ENCODE measurements at places on chromosomes 2 and 18. TPM values are rescaled to one million over a fixed set of nuclear protein-coding genes. Genes with fewer than 3 reads are reported as not detected.

Gene UNC50
- 24.8 TPM for total RNA-seq

GRCh38 chr2:30149513-30149912, 2.7 kb downstream of the YPEL5 start:
- peak; percentile 32 for DNase-seq

DNA sequence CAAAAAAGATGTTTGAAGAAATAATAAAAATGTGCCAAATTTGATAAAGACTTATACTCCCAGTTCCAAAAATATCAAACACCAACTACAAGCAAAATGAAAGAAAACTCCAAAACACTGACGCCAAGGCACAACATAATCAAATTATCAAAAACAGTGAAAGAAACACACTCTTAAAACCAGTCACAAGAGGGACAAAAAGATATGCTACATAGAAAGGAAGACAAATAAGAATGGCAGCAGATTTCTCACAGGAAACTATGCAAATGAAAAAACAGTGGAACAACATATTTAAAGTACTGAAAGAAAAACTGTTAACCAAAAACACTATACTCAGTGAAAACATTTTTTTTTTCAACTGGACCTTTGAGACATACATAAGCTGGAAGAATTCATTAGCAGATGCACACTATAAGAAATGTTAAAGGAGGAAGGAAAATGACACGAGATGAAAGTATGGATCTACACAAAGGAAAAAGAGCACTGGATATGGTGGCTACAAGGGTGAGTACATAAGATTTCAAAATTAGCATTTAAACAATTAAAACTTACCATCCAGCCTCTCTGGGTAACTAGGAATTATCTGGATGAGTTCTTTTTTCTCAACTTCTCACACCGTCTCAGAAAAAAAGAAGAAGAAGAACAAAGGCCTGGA, 94.0 kb upstream of the ACVR1C start:
- no peak for DNase-seq

Gene ECEL1
- 0.56 TPM for total RNA-seq

DNA sequence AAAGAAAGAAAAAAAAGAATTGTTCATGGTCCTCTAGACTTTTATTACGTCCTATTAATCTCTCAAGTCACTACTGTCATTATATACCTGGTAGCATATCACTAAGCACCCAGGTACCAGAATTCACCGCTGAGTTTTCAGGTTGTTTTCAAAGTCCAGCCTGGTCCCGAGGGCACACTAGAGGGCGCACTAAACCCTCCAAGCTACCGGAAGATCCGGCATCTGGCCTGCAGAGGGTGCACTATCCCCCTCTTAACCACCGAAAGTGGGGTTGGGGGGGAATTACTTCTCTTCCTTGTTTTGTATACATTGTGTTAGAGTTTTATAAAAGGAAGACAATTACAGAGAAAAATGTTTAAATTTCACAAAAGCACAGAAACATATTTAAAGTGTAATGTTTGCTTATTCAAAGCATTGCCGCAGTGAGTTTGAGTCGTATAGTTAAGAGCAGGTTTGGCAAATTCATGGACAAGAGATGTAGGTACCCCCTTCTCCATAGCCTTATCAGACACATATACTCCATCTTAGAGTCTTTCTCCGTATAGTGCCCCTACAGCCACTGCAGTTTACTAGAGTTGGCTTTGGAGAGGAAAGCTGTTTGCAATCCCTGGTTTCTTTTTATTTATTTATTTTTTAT, 19.2 kb downstream of the MOGAT1 start:
- DNase-seq = peak; percentile 88

- DNase-seq = no peak
Observed at GRCh38 chr18:56807901-56808300, 156.7 kb downstream of the WDR7 start.

- no peak for DNase-seq
Observed at GRCh38 chr2:42128721-42129486, 40.2 kb upstream of the EML4 start.

Gene NEMP2
- total RNA-seq = 17.2 TPM

DNA sequence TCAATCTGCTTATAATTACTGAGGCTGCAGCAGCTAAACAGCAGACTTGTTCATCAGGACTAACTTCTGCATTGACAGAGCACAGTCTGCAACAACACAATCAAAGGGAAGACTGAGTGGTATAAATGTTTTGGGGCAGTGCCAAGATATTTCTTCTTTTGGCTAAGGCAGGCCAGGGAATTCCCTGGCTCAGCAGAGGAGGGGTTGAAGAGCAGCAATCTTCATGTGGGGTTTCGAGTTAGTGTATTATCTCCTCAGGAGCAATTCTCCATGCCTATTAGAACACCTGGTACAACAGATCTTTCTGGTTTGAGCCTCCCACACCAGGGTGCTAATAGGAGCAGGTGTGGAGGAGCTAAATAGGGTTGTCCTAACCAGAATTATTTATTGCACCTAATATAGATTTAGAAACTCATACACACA, 103.0 kb upstream of the STK17B start:
- no peak for DNase-seq

GRCh38 chr18:25230658-25231326, 121.2 kb downstream of the ZNF521 start:
- DNase-seq = no peak

- no peak for DNase-seq
Observed at GRCh38 chr2:190149908-190150307, 87.4 kb upstream of the MSTN start.

Gene OTOS
- total RNA-seq = not detected

GRCh38 chr2:49343638-49344037, 189.3 kb upstream of the FSHR start:
- no peak for DNase-seq

Gene PLEK
- total RNA-seq = 4.8 TPM

DNA sequence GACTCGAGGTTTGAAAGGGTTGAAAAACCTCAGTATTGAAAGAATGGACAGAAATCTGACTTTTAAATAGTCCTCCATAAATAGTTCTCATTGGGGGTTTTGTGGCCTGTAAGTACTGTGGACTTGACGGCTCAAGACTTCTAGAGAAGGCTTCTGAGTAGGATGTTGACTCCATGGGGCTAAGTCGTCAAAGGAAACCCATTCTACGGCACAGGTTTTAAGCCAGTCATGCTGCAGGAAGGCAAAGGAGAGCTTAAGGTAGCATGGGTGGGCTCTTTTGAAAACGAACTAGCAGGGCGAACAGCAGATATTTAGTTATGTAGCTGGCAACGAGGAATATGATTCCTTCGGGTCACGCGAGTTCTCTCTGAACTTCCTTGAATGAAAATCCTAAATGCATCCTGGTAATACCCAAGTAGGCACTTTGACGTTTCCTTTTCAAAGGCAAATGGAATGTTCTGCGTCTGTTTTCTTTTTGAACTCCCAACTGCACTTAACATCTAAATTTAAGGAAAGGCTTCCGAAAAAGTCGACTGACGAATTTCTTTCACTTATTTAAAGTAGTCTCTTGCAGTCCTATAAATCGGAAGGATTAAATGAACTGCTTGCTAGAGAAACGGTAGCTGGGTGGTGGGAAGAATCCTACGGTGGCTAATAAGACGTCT, 1.1 kb upstream of the NEDD4L start:
- DNase-seq = peak; percentile 5

- DNase-seq = no peak
Observed at GRCh38 chr2:237743561-237744269, 54.9 kb upstream of the RBM44 start.

DNA sequence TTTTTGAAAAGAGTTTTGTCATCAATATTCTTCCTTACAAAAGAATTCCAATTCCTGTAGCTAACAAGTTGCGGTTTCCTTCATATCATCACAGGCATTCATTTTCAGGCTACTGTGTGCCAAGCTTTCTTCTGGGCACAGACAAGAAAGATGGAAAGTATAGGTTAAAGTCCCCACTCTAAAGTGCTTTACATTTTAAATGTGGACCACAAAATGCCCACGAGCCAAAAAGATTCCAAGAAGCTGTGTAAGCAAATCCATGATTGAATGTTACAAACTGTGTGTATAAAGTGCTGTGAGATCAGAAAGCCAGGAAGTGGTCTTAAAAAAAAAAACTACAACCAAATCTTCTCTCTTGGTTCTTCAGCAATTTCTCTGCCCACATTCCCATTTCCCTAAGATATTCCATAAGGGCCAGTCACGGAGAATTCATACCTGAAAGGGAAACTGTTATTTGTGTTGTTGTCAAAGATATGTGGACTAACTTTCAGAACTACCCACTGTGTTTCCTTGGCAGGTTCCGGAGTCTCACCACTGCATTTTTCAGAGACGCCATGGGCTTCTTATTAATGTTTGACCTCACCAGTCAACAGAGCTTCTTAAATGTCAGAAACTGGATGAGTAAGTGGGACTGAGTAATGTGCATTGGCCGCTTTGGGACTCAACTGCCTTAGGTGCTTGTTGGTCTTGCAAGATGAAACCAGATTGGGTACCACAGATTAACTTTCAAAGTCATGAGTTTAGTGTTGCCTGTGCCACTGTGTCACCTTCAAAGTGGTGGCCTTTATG, 55.7 kb downstream of the RAB27B start:
- DNase-seq = no peak

DNA sequence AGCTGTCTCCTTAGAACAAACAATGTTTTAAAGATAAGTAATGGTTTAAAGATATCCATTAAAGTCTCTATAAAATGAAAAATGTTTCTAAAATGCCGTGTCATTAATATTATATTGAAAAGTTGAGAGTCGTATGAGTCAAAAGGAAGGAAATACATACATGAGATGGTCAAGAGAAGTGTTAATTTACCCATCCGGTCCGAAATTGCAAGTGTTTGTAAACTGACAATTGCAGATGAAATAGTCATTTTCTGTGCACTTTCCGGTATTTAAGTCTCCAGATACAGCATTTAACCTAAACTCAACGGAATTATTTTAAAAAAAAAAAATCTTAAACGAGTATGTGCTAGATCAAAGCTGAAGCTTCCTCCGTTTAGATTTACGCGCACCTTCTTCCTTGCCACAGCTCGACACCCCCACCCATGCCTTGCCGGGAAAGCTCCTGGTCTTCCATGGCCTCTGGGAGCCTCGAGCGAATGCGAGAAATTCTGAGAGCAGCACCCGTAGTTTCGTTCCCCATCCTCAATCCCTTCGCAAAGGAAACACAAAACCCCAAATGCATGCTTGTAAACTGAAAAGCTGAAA, 1.8 kb downstream of the DSC3 start:
- no peak for DNase-seq

- no peak for DNase-seq
Observed at GRCh38 chr2:118993392-118993752, 51.4 kb downstream of the MARCO start.
